NCI-H460 (cell line): ENCODE measurements at places on chromosomes 6 and 20.

DNA sequence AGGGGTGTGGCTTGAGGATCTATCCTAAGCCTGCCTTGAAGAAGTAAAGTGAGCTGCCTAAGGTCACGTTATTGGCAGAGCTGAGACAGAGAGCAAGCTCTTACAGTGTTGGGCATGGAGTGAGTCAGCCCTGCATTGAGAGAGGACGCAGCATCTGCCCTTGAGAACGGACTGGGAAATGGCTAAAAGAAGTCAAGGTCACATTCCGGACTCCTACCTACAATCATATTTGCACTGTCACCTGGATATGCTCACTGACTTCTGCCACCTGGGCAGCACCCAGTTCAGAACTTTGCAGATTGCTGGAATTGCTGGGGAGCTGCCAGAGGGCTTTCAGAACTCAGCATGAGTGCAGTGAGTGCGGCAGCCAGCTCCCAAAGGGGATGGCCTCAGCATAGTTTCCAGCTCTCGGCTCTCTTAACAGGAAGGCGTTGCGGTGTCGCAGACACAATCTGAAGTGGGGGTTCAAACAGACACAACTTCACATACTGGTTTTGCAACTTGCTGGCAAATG, 199.3 kb upstream of the SGK1 start:
- peak; percentile 78 for DNase-seq

GRCh38 chr20:9160331-9160730, 91.4 kb downstream of the PLCB4 start:
- DNase-seq, result no peak

GRCh38 chr20:24660651-24661050, 191.2 kb downstream of the SYNDIG1 start:
- DNase-seq, result no peak

- DNase-seq, result no peak
Measured at GRCh38 chr6:118644007-118644406, 7.4 kb downstream of the CEP85L start.

GRCh38 chr6:133160536-133160935, 80.6 kb upstream of the EYA4 start:
- DNase-seq, result no peak

- DNase-seq, result no peak
Measured at GRCh38 chr6:30171677-30172471, 8.5 kb downstream of the TRIM15 start.

GRCh38 chr6:7763881-7764280, 38.0 kb downstream of the BMP6 start:
- DNase-seq, result no peak

- no peak for DNase-seq
Measured at GRCh38 chr6:112618849-112619248, 271.7 kb downstream of the RFPL4B start.

- DNase-seq, result no peak
Measured at GRCh38 chr6:28901831-28902230, 22.0 kb downstream of the TRIM27 start.

DNA sequence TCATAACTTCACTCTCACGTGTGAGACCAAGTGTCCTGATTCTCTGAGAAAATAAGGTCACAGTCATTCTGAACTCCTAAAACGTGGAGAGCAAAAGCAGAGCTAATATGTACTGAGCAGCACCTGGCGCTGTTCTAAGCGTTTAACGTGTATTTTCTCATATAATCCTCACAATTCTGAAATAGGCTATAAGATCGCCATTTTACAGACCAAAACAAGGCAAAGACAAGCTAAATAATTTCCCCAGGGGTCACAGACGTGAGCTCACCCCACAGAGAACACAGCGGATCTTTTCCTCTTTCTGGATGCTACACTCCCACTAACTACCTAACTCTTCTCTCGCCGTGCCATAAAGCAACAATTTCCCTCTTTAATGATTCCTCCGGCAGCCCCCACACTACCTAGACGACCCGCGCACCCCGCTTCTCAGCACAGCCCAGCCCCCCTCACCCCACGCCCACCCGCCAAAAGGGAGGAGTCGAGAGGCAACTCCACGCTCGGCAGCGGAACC, 636 bp downstream of the SUPT3H start:
- DNase-seq, result no peak

- no peak for DNase-seq
Measured at GRCh38 chr20:25605148-25605547, 18.7 kb downstream of the NANP start.

DNA sequence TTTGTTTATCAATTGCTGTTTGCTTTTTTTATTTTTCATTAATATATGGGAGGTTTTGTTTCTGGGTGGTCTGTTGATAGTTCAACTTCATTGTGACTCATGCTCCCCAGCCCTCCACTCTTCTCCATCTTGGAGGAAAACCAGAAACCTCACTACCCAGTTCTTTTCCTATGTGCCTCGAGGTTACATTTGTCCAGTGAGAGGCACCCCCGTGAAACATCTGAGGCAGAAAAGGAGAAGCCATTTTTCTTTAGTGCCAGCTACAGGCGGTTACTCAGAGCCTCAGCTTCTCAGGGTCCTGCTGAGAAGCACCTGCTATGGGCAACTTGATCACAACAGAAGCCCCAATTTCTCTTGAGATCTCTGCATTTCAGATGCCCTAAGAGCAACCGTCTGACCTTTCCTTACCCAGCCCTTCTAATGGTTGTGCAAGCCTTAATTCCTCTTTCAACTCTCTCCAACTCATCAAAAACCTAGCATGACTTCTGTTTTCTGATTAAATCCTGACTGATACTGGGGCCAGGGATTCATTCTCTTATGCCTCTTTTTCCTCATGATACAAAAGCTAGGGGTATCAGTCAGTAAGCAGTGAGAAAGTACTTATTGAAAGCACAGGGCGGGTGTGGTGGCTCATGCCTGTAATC, 144.6 kb downstream of the ELOVL4 start:
- DNase-seq, result no peak

- no peak for DNase-seq
Measured at GRCh38 chr6:128605961-128606360, 85.6 kb upstream of the PTPRK start.

DNA sequence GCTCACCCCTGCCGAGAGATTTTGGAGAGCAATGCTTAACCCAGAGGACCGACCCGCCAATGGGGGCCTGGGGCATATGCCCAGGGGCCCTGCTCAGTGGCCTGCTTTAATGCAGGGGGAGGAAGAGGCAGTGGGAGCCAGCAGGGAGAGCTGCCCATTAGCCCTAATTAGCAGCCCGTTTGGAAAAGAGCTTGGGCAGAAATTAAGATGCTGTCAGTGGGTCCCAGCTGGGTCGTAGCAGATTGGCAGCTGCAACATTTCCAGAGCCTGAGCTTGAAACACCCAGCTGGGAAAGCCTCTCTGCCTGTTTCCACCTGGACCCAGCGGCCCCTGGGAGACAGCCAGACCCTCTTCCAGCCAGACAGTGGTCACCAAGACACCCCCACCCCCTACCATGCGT, 39.5 kb downstream of the CD40 start:
- no peak for DNase-seq

DNA sequence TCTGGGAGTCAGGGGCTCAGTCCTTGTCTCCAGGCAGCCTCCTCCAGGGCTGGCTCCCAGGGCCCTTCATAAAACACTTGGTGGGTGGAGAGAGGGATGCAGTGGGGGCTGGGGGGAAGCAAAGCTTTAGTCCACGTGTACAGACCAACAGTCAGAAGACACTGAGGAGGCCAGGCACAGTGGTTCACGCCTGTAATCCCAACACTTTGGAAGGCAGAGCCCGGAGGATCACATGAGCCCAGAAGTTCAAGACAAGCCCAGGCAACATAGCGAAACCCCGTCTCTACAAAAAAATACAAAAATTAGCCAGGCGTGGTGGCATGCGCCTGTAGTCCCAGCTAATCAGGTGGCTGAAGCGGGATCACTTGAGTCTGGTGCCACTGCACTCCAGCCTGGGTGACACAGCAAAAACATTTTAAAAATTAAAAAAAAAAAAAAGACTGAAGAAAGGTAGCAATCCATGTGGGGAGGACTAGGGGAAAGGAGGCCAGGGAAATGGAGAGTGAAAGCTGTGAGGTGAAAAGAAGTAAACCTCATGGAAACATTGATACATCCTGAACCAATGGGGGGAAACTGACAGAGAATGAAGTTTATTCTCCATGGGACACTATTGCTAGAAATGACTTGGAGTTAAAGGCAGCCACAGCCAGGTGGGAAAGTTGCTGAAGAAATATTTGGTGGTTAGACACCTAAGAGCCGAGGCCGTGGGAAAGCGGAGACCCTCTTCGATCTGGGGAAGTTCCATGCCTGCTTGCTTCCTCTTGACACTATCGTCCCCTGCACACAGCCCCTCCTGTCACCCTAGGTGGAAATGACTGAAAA, 35.4 kb downstream of the PIM1 start:
- no peak for DNase-seq

- DNase-seq, result no peak
Measured at GRCh38 chr6:149224399-149224798, 93.1 kb upstream of the TAB2 start.

DNA sequence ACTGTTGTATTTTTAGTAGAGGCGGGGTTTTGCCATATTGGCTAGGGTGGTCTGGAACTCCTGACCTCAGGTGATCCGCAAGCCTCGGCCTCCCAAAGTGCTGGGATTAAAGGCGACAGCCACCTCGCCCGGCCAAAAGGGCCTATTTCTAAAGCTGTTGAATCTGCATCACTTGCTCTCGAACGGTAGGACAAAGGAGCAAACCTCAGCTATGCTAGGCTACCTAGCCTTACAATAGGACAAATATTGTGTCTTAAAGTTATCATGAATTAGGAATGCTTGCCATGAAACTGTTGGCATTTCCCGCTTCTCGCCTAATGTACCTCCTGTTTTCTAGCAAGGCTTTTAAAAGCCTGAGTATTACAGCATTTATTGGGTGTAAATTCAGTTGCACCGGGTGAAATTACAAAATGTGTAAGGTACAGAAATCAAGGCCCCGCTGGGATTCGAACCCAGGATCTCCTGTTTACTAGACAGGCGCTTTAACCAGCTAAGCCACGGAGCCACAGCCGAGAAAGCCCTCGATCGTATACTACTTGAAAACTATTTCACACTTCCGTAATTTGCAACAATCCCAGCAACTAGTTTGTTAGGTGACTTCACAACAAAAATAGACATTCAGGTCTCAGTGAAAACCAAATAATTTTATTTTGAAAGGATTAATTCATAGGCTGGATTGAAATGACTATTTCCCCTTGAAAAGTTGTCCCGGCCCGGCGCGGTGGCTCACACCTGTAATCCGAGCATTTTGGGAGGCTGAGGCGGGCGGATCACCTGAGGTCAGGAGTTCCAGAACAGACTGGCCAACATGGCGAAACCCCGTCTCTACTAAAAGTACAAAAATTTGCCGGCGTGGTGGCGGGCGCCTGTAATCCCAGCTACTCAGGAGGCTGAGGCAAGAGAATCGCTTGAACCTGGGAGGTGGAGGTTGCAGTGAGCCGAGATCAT, 211.6 kb upstream of the ZNF184 start:
- peak; percentile 82 for DNase-seq

GRCh38 chr20:22346716-22347115, 237.7 kb downstream of the FOXA2 start:
- DNase-seq, result no peak

DNA sequence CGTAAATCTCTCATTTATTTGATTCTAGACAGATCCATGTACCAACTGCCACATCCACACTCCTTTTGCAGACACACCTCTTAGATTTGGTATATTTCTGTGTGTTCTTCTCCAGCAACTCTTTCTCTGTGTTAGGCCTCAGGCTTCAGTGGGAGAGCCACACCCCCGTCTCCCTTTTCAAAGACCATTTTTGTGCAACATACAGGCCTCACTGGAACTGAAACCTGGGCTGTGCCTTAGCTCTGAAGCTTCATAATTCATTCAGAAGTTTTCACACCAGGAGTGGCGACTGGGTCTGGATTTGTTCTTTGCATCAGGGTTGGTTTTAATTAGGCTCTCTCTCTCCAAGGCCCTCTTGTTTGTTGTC, 170.2 kb downstream of the THBS2 start:
- no peak for DNase-seq

DNA sequence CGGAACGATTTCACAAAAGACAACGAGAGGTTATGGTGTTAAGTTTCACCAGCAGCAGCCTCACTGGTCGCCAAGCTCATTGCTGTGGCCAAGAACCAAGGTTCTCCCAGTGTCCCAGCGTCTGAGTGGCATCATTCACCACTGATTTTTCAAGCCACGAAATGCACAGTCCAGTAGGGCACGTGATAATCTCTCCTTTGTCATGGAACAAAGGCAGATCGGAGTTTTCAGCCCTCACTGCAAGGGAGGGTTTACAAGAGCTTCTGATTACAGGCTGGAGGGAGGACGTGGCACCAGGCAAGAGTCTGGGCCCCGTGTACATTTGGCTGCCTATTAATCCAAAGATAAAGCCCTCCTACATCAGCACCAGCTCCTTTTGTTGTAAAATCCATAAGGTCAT, 2.0 kb downstream of the CD24 start:
- DNase-seq, result no peak

GRCh38 chr20:32067234-32067821, 15.3 kb downstream of the HCK start:
- DNase-seq, result no peak

DNA sequence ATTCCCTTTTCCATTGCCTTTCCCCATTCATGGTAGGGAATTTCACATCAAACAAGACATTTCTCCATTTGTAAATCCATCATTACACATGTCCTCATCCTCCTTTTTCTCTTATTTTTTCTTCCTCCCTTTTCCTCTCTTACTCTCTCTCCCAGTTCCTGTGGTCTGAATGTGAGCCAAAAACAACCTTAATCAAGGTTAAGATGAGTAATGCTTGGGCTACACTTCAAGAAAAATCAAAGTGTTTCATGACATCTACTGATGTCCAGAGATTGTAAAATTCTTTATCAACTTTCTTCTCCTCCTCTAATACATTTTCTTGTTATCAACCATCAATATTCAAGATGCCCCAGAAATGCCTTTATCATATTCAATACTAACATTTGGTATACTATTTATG, 208.0 kb upstream of the PRND start:
- peak; percentile 34 for DNase-seq

GRCh38 chr20:52172392-52173047, 19.1 kb downstream of the ZFP64 start:
- DNase-seq, result no peak

- no peak for DNase-seq
Measured at GRCh38 chr20:9166153-9166780, 97.4 kb downstream of the PLCB4 start.

- DNase-seq, result no peak
Measured at GRCh38 chr6:16355238-16355637, 116.9 kb downstream of the GMPR start.

- DNase-seq, result no peak
Measured at GRCh38 chr20:7087803-7088202, 320.3 kb downstream of the BMP2 start.

DNA sequence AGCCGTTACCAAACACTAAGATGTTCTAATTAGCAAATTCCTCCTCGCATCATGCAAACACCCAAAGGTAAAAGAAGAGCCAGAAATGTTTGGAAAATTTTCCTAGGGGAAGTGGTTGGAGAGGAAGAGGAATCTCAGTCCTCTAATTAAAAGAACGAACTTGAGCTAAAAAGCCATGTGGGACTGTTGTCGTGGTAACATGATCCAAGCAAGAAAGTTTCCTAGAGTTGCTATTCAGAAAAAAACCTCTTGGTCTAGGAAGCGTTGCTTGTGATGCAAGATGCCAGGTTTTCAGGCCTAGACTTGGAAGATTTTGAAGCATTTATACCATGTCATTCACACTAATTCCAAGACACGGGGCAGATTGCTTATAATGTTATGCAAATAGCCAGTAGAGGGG, 106.8 kb upstream of the DOK5 start:
- DNase-seq, result no peak

GRCh38 chr6:158808442-158808833, 10.7 kb downstream of the EZR start:
- DNase-seq, result no peak
